Cortex of kidney (tissue), 1 donor: ENCODE measurements at places on chromosomes 16 and 17.

DNA sequence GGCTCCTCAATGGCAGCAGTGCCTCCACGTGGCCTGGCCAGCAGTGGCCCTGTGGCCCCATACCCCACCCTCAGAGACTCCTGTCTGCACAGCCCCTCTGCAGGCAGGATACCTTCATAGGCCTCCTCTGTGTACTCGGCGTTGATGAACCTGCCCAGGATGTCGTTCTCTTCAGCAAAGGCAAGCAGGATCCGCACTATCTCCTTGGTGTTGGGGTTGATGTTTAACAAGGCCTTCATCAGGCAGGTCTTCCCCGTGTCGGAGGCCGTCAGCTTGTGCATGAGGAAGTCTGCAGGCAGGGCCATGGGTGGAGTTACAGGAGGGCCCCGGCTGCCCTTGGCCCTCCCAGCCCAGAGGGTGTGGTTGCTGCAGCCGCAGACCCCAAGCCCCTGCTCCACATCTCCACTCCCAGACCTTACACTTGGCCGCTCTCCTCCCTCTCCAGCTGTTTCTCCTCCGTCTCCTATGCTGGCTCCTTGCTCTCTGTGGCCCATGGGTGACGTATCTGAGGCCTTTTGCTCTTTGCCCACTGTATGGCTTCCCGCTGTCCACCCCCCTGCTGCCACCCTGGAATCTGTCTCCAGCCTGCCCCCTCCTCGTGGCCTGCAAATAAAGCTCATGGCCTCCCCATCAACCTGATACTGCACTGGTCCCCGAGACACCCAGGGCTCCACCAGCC, 15.1 kb downstream of the TRPV3 start:
- DNase-seq = no peak

- DNase-seq = no peak
Observed at GRCh38 chr17:58980706-58981481, 125.8 kb downstream of the TRIM37 start.

- DNase-seq = no peak
Observed at GRCh38 chr16:53852678-53853077, 148.7 kb downstream of the FTO start.

GRCh38 chr16:87436225-87437172, 44.4 kb downstream of the MAP1LC3B start:
- DNase-seq = no peak

GRCh38 chr17:44044071-44044470, 22.4 kb downstream of the LSM12 start:
- DNase-seq = no peak

GRCh38 chr16:53922807-53923571, 219.0 kb downstream of the FTO start:
- DNase-seq = no peak

- no peak for DNase-seq
Observed at GRCh38 chr16:75710344-75710743, 9.1 kb upstream of the DUXB start.

DNA sequence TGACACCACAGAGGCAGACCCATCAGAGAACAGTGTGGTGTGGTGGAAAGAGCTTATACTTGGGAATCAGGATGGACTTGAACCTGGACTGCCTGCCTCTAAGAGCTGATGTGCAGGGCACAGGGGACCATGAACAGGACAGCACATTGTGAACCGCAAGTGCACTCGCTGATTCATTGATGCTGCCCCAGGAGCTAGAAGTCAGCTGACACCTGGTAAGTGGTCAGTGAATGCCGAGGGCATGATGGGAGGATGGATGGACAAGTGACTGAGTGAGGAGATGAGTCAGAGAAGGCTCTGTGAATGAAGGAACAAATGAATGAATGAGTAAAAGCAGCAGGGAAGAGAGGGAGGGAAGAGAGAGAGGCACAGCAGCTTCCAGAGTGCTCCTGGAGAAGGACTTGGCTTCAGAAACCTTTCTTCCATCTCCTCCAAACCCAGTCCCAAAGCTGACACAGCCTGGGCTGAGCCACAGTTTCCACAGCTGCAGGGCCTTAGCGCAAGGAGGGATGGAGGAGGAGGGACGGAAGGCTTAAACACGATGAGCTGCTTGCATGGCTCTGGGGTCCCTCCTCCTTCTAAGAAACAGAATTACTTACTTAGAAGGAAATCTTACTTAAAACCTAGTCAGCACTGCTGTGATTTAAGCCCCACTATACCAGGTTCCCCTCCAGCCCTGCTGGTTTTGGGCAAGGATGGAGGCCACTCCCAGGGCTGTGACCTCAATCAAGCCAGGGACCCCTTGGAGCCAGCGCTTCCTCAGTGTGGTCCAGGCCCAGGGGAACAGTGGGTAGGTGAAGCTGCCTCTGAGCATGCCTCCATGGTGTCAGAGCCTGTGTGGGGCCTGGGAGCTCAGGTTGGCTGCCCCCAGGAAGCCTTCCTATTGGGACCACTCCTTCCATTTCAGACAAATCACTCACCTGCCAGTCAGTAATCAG, 184.6 kb downstream of the TMEM132E start:
- DNase-seq = no peak

- DNase-seq = no peak
Observed at GRCh38 chr16:88061346-88062110, 110.3 kb downstream of the BANP start.

GRCh38 chr17:56141046-56141839, 12.0 kb upstream of the ANKFN1 start:
- no peak for DNase-seq

- no peak for DNase-seq
Observed at GRCh38 chr17:60169921-60170817, 20.4 kb downstream of the CA4 start.

- no peak for DNase-seq
Observed at GRCh38 chr17:47239967-47240651, 13.5 kb upstream of the ITGB3 start.

DNA sequence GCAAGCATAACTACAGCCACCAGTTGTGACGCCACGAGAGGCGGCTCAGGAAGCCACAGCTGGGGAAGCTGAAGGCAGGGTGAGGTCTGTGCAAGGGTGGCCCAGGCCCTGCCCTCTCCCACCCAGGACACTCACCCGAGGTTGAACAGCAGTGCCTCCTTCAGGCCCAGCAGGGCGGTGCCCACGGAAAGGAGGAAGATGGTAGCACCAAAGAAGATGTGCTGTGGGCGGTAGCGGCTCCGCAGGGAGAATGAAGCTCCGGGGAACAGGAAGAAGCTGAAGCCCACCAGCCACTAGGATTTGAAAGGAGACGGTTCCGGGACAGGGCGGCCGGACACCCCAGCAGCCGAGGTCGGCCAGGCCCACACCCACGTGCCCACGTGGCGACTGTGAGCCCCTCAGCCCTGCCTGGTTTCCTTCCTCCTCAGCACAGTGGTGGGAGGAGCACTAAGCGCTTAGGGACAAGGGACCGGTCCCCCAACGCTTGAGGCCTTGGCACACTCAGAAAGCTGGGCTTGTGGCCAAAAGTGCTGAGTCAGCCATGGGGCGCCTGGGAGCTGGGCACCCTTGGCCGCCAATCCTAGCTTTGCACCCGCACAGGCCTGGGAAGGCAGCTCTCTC, 11.0 kb downstream of the CYB561 start:
- DNase-seq = no peak

GRCh38 chr17:8518850-8519249, 83.2 kb downstream of the NDEL1 start:
- DNase-seq = no peak

GRCh38 chr16:52372313-52372712, 174.6 kb downstream of the TOX3 start:
- DNase-seq = no peak

- no peak for DNase-seq
Observed at GRCh38 chr17:8467527-8467926, 31.8 kb downstream of the NDEL1 start.

- no peak for DNase-seq
Observed at GRCh38 chr16:27520982-27521673, 28.6 kb downstream of the GTF3C1 start.

GRCh38 chr17:45432405-45433158, at the start of gene ARHGAP27:
TSS of gene ARHGAP27 (minus strand) at chr17:45432870. CDS start at chr17:45430279, 2,591 bp downstream.
- no peak for DNase-seq

DNA sequence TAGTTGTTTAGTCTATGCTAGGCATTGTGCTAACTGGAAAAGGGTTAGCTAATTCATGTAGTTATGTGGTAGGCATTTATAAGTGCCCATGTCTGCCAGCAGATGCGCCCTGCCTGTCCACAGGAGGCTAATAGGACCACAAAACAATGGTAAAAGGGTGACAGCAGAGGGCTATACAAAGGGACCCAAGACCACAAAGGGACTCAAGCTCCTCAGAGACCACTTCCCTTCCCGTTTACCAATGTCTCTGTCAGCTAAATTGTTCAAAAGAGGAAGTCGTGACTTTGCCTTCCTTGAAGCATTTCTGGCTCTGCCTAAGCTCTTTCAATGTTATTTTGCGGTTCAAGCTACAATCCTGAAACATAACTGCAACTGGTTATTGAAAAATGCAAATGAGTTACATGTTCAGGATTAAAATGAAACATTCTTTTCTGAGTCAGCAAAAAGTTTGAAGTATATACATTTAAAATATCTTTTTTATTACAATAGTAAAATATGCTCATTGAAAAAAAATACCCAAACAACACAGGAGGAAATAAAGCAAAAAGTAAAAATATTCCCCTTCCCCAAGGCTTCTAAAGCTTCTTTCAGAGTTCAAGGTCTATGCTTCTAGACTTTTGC, 149.2 kb downstream of the MAF start:
- no peak for DNase-seq

DNA sequence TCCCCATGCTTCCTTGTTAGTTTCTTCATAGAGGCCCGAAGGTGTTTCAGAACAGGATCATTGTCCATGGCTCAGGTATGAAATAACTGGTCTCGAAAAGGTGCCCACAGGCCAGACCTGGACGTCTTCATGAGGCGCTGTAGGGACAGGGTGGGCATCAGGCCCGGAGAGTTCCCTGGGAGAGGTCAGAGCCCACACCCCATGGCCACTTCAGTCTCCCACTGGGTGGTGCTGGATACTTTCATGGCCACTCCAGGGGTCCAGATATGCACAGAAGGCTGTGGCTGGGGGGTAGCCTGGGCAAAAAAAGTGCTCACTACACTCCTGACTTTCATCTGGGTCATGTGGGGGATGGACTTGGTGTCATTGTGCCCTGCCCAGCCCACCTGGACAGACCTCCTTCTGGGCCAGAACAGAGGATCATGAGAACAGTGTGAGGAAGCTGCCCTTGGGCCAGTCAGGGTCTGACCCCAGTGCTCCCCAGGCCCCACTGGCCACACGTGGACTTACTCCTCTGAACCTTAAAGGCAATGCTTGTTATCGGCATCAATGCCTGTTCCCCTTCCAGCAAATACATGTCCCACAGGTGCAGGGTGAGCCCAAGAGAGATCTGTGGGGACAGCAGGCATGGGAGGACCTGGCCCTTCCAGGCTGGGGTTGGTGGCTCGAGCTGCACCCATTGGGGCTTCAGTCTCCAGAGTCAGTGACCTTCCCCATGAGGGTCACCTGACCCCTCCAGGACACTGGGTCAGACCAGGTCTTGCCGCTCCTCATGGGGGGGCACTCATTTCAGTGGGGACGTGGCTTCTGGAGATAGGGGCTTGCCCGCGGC, 36.9 kb downstream of the LGALS9 start:
- no peak for DNase-seq

- DNase-seq = no peak
Observed at GRCh38 chr16:50011707-50012106, 13.3 kb upstream of the CNEP1R1 start.
